Testis (tissue), 5 donors: ENCODE measurements at places on chromosomes 2 and 18.
A peak's percentile ranks its signal among the peaks of the same experiment; 100 is the strongest.

- DNase-seq: no peak
Observed at GRCh38 chr2:52918551-52918950, 849.1 kb upstream of the CHAC2 start.

DNA sequence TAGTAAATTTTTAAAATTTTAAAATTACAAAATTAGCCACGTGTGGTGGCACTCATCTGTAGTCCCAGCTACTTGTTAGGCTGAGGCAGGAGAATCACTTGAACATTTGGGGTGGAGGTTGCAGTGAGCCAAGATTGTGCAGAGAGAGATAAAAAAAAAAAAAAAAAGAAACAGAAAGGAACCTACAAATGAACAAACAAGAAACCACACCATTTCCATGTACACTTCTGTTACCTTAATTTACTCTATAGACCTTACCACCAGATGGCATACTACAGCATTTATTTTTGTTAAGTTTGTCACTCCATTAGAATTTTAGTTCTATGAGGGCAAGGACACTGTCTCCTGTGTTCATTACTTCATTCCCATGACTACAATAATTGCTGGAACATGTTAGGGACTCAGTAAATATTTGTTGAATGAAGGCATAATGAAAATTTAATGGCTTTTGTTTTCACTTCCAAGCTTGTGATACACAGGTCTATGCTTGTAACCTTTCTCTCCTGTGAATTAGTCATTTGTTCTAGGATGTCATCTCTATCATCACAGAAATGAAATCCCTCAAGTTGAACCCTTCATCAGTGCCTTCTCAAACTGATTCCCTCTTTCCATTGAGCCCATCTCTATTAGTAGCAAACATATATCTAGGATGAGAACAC, 76.0 kb downstream of the ARHGAP15 start:
- no peak for DNase-seq

GRCh38 chr2:178819992-178820391, 12.8 kb upstream of the TTN start:
- no peak for DNase-seq

DNA sequence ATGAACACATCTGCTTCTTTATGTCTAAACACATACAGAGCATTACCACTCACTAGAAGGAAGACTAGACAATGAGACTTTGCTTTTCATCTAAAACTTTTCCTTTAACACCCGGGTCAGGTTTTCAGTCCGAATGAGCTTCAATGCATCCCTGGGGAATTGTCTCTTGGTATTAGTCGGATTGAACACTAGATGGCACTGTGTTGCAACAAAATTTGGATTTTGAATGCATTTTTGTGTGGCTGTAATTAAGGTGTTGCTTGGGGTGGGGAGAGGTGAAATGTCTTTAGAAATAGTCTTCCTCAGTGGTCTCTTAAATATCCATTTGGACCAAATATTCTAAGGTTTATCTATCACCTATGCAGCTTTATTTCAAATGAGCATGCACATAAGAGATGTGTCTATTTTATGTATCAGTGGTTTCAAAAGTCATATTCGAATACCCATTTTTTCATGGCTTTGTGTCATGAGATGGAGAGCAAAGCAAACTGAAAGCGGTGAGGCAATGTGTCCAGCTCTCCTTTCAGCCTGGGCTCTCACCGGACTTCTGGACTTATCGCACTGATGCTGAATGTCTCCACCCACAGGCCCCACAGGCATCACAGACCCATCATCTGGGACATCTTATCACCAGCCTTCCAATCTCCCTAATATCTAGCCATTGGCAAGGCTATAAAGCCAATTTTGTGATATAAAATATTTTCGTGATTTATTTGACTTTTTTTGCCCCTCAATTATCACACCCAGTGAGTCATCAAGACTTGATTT, 510.3 kb downstream of the RNF144A start:
- no peak for DNase-seq

DNA sequence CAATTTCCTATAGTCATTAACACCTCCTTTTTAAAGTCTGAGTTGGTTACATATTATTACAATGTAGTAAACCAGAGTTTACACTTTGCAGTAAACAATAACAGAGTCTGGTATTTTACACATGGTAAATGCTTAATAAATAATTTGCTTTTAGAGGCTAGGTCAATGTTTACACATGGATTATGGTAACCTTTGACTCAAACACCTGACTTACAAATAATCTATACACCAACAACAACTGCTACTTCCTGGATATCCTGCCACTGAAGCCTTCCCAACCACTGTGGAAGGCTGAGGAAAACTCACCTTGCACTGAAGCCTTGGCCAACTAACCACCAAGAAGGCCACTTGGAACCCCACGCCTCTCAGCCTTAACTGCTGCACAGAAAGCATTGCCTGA, 5.4 kb downstream of the ALS2 start:
- DNase-seq: no peak

DNA sequence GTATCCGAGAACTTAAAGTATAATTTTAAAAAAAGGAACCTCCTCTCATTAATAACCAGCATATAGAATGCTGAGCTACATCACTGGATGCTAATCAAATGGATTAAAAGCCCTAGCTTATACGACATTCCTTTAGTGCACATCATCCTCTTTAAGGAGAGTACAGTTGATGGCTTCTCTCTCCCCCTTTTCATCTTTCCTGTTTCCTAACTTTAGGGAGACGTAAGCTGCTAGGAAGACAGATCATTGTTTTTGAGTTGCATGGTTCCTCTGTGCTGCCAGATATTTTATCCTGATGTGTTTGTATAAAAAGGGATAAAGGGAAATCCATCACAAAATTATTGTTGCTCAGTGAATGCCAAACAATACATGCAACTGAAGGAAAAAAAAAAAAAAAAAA, 94.2 kb downstream of the SLC8A1 start:
- no peak for DNase-seq

DNA sequence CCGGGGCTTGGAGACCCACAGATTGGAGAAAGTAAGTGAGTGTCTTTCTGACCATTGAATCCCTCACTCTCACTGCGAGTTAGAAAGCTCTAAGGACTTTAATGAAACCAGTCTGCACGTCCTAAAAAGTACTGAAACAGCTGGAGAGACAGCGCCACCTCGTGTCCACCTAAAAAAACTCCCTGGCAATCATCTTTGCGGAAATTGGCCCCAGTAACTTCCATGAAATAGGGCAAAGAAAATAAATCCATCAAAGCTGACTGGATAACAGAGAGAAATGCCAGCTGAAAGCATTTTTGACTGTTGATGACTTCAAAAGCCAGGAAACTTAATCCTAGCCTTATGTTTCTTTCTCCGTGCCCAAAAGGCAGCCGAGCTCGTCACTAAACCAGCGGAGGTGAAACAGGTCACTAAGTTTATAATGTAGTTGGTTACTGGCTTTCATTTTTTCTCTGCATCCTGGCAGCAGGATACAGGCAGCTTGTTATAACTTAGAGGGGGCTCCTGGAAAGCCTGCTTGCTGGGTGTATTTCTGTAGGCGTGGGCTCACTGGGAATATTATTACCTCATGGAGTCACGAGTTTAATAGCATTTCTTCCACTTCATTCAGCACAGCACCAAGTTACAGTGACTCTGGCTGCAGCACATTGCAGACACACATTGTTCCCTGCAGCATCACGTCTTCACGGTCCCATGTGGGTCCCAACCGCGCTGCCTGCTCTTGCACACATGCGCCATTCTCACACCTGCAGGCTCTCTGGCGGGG, 266.5 kb downstream of the HRH4 start:
- peak; percentile 75 for DNase-seq

DNA sequence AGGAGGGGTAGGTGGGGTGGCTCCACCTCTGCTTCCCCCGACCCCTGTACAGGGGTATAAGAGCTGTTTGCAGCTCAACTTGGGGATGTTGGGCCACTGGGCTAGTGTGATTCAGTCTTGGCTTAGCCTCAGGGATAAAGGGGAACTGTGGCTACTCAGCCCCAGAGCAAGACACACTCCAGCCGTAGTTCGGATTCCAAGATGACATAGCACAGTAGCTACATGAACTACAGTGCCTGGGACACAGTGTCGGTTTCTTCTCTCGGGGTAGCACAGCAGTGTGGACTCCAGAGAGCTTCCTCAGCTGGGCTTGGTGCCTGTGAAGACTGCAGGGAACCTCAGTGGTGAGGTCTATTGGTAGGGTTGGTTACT, 21.1 kb downstream of the CARF start:
- no peak for DNase-seq

GRCh38 chr2:221120643-221121042, 451.5 kb downstream of the EPHA4 start:
- DNase-seq: no peak

GRCh38 chr2:212777020-212777491, 238.5 kb upstream of the ERBB4 start:
- DNase-seq: no peak

GRCh38 chr18:58167073-58167472, 123.0 kb downstream of the NEDD4L start:
- DNase-seq: no peak

- no peak for DNase-seq
Observed at GRCh38 chr18:36217348-36217747, 30.1 kb downstream of the MOCOS start.

GRCh38 chr2:202847693-202848524, 23.7 kb downstream of the ICA1L start:
- no peak for DNase-seq
